Naive B cell (primary cell): ENCODE measurements at places on chromosomes 12 and 14. TPM values are rescaled to one million over a fixed set of nuclear protein-coding genes. Genes with fewer than 3 reads are reported as not detected.

The RNASE3 gene
- not detected for polyA plus RNA-seq

The CLEC14A gene
- polyA plus RNA-seq = not detected

DNA sequence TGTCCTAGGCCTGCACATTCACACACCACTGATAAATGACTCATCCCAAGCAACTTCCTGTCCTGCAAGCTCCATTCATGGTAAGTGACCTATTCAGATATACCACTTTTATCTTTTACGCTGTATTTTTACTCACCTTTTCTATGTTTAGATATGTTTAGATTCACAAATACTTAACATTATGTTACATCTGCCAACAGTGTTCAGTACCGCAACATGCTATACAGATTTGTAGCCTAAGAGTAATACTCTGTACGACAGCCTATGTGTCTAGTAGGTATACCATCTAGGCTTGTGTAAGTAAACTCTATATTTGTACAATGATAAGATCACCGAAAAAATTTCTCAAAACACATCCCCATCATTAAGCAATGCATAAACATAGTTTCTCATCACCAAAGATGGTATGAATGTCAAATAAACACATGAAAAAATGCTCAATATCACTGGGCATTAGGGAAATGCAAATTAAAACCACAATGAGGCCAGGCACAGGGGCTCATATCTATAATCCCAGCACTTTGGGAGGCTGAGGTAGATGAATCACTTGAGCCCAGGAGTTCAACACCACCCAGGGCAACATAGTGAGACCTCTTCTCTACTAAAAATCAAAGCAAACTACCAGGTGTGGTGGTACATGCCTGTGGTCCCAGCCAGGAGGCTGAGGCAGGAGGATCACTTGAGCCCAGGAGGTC is 20.7 kb downstream of the ATXN2 start:
- H3K27me3 ChIP-seq = no peaks in the 10 kb centered on the region
- H3K27ac ChIP-seq = no peak overlapping the region
- no peaks in the 10 kb centered on the region for H3K36me3 ChIP-seq

DNA sequence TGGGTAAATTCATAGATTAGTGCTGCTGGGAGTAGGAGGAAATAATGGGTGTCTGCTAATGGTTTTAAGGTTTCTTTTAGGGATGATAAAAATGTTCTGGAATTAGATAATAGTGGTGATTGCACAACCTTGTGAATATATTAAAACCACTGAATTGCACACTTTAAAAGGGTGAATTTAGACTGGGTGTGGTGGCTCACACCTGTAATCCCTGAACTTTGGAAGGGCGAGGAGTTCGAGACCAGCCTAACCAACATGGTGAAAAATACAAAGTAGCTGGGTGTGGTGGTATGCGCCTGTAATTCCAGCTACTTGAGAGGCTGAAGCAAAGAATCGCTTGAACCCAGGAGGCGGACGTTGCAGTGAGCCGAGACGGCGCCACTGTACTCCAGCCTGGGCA is 1.3 kb downstream of the RAD52 start:
- H3K27ac ChIP-seq = no peak overlapping the region
- peaks cover 29% of the 10 kb centered on the region for H3K4me1 ChIP-seq
- no peaks in the 10 kb centered on the region for H3K36me3 ChIP-seq
- DNase-seq = no peak
- H3K4me3 ChIP-seq = peak overlapping the region; percentile 99
- H3K27me3 ChIP-seq = no peaks in the 10 kb centered on the region

DNA sequence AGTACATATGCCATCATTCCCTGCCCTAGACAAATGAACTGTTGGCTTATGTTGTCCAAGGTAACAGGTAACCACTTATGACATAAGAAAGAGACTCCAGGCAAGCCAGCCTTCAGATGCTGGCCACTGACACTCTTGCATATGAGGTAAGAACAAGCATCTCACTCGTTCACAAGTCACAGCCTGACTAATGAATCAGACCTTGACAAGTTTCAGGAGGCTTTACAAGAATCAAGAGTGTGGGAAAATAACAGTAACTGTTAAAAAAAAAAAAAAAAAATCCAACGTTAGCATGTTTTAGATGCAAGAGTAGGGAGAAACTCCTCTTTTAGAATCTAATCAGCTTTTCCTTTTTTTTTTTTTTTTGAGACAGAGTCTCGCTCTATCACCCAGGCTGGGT is 40.7 kb downstream of the ZFYVE1 start:
- no peak overlapping the region for H3K4me3 ChIP-seq
- H3K27me3 ChIP-seq = no peaks in the 10 kb centered on the region
- no peaks in the 10 kb centered on the region for H3K4me1 ChIP-seq
